Hypothalamus (tissue), 51 donors: ENCODE measurements at places on chromosomes 5 and 9.

DNA sequence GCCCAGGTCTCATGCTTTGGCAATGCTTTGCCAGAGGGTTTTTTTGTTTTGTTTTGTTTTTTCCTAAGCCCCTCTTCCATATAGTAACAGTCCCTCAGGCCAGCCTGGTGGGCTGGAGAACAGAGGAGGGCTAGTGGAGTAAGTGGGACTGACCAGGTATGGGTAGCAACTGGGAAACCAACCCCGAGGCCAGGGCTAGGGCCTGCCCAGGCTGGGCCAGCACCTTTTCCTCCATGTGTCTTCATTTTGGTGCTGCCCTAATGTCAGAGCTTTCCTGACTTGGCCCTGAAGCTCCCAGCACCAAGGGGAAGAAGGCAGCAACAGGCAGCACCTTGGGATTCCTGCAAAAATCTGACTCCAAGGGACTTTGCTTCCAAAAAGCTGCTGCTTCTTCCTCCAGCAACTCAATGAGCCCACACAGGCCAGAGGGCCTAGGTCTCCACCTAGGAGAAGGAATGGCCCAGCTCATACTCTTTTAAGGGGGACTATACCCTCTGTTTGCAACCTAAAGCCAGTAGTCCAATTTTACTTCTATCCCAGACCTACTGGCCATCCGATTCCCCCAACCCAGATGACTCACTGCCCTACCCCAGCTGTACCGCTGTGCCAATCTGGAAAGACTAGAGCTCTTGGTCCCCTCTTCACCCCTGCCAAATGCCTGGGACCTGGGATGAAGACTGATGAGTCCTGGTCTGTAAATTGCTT lies 105.1 kb downstream of the PSD2 start:
- DNase-seq: no peak

DNA sequence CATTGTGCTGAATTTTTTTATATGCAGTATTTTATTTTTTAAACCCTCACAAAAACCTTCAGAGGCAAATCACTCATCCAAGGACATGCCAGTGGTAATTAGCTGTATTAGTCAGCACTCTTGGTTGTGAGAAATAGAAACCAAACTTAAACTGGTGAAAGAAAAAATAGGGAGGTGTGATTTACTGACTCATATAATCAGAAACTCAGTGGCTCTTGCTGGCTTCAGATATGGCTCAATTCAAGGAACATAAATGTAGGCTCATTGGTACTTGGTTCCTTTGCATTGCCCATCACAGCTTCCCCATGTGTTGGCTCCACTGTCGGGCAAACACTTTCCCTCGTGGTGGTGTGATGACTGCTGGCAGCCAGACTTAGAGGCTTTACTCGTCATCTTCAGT lies 497.2 kb downstream of the MAT2B start:
- no peak for DNase-seq

DNA sequence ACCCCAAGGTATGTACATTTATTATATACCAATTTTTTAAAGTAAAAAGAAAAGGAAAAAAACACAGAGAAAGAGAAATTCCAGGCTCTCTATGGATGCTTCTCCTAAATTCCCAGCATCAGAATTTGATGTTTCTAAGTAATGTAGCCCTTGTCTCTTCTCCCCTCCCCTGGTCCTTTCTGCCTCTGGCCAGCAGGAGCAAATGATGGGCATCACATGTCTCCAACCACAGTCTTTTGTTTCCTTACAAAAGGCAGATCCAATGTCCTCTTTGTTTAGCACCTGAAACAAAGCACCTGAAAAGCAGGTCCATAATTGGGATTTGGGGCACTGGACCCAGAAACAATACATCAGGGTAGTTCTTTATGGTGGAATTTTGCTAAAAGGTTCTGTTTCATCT lies 50.4 kb upstream of the APC start:
- no peak for DNase-seq

DNA sequence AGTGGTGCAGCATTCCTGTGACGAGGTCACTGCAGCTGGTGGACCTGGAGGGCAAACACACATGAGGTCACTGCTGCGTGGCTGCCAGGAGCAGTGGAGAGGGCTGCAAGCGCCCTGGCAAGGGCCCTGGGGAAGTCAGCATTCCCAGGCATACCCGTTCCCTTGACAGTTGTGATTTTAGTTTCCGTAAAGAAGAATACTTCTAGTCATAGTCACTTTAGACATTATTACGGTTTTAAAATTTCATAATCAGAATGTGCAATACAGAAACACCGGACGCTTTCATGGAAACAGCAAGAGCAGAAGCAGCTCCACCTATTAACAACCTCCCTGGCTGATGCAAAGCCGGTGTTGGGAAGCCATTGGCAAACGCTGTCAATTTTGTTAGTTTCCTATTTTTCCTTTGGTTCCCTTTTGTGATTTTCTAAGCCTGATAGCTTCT lies 129.8 kb downstream of the GADD45G start:
- no peak for DNase-seq

DNA sequence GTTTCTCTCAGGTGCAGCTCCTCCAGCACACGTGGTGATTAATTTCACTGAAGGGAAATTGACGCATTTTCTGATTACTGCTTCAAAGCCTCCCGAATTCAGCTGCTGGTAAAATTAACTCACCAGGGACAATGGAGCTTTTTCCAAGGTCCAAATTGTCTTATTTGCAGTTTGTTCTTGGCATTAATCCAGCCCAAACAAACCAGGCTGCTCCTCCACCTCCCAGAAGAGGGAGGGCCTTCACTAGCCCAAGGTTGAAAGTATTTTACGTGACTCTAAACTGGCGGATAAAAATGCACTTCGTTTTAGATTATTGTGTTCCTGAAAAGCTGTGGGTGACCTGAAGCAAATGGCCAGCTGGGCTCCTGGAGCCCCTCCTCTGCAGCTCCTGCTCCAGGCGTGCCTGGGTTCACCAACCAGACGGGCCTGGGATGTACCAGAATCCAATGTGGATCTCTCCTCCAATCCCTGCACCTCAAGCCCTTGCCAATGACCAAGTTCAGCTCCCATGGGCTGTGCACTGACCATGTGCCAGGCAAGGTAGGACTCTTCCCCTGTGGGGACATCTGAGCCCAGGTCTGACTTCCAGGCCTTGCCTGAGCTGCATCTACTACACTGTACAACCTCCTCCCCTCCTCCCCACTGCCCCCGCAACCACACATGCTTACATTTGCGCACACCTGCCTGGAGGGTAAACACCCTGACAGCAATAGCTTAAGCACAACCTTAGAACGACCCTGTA lies 193.4 kb downstream of the CDK5RAP2 start:
- DNase-seq: no peak

DNA sequence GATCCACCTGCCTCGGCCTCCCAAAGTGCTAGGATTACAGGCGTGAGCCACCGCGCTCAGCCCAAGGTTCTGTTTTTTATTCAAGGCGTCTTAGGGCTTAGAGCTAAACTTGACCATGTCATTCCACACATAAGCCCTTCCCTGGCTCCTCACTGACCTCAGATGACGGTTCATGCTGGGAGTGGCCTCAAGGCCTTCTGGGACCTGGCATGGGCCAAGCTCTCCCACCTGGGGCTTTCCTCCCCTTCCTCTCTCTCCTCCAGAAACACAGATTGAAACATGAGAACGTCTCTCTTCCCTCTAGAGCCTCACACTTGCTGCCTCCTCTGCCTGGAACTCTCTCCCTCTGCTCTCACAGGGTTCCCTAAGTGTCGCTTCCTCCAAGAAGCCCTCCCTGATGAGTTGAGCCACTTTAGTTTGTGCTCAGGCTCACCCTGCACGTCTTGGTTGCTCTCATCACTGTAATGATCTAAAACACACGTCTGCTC lies 155.6 kb upstream of the IER5L start:
- DNase-seq: no peak

GRCh38 chr9:3455094-3455493 lies 70.7 kb downstream of the RFX3 start:
- no peak for DNase-seq

DNA sequence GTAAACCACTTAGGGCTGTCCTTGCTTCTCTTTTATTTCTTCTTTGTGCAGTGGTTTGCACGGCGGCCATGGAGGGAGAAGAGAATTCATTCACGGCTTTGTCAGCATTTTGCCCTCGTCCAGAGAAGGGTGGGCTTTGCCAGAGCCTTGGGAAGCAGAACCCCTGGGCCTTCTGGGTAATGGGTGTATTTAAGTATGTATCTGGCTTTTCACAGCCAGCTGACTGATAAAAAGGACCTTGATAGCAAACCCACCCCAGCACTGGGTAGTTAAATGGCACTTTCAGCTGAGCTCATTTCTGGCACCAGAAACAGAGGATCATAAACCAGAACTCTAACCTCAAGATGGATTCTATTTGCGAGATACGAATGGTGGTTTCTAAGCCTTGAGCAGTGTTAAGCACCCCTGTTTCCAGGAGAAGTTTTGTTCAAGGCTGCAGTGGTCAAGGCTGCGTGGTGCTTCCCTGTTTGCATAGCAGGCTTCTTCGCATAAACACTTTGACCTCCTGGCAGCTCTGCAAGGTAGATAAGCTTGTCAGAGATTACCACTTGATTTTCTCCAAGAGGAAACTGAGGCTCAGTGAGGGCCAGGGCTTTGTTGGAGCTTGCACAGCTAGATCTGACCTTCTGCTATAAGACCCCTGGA lies 441.6 kb upstream of the KLF4 start:
- no peak for DNase-seq

- no peak for DNase-seq
Measured at GRCh38 chr5:7329712-7330111, 66.2 kb upstream of the ADCY2 start.

- no peak for DNase-seq
Measured at GRCh38 chr9:80449513-80449912, 877.7 kb downstream of the TLE4 start.
